ENCODE measurements at places on chromosomes 7 and 10. TPM values are rescaled to one million over a fixed set of nuclear protein-coding genes. Genes with fewer than 3 reads are reported as not detected.

PVRIG gene
- total RNA-seq, result not detected

ZNF777 gene
- total RNA-seq, result 6.4 TPM

HHEX gene
- 0.62 TPM for total RNA-seq

WASHC2C gene
- total RNA-seq, result 39.0 TPM
